ENCODE measurements at places on chromosomes 11 and 22.

GRCh38 chr11:21430537-21430936, 761.2 kb downstream of the NELL1 start:
- DNase-seq = no peak

GRCh38 chr22:31094021-31094551, 13.0 kb downstream of the SMTN start:
- no peak for DNase-seq

DNA sequence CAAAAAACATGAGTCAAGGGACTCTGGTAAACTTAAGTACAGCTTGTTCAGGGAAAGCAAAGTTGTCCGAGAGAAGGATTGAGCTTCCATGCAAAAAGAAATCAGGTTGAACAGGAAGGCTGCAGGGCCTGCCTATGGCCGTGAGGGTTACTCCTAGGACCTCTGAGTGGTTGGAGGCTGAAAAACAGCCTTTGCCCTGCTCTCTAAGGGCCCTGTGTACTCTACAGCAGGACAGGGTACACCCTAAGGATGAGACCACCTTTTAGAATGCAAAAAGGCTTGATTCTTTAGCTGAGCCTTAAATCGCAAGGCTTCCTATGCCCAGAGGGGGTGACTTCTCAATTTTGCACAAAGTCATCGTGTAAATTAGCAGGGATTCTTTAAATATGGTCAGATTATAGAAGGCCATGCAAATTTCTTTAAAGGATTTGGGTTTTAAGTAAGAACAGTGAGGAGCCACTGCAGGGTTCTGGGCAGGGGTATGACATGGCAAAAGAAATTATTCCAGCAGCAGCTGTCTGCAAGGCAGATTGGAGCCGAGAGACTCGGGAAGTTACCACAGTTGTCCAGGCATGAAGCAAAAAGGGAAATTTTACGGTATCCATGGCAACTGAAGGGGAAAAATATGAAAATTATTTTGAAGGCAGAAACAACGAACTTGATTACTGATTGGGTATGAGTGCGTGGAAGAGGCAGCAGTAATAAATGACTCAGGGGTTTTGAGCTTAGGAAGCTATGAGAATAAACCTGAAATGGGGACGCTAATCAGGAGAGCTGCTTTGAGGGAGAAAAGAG, 91.8 kb downstream of the FAM76B start:
- DNase-seq = peak; percentile 92

DNA sequence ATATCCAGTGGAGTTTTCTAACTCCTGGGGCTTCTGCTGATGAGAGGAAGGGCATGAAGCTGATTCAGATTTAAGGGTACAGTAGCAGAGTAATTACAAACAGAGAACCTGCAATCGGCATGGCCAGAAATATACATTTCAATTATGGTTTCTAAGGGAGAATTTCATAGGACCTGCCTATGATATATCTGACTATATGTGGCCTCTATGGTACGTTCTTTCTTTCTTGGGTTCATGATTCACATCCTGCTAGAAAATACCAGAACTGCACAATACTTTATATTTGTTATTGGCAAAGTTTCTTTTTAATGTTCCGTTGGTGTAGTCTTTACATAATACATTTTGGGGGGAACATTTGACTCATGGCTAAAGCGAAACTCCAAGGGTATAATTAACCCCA, 63.1 kb upstream of the TTC12 start:
- no peak for DNase-seq

GRCh38 chr22:43897751-43898261, 6.0 kb upstream of the PNPLA5 start:
- DNase-seq = no peak

DNA sequence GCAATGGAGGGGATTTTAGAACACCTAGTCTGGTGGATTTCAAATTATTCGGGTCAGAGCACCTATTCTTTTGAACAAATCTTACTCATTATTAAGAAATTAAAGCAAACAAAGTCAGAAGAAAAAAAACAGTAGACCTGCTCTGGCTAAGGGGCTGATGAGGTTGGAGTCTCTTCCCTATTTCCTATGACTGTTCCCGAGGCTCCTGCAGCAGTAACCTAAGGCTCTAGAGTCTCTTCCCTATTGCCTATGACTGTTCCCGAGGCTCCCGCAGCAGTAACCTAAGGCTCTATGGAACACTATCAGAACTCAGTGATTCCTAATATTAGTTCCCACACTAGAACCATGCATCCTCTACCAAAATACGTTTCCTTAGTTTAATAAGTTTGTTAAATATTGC, 607.9 kb downstream of the NTM start:
- no peak for DNase-seq

DNA sequence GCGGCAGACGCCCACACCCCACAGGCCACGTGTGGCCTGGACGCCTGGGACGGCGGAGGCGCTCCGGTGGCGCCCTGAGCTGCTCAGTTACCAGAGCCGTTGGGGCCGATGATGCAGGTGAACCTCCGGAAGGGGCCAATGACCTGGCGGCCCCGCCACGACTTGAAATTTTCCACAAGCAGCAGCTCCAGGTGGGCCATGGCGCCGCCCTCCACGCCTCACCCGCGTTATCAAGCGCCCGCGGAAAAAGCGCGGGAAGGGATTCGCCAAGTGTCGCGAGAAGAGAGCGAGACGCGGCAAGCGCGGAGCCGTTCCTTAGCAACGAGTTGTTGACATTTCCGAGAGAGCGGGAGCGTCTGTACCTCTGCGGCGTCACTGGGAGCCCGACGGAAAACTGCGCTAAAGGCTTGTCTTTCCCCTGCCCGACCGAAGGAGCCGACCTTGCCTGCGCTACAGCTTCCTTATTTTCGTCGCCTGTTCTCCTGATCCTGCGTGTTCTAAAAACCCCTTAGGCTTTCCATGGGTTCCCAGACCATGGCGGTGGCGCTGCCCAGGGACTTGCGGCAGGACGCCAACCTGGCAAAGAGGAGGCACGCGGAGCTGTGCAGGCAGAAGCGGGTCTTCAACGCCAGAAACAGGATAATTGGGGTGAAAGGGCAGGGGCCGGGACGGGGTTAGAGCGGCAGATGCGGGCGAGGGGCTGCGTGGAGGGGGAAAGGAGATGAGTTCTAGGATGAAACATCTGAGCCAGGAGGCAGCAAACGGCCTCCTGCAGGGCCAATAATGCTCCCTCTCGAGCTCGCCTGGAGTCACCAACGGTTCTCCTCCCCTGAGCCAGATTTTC, at the start of the genes RIBC2 and SMC1B:
Gene RIBC2, plus strand, starts transcription at position 326 of the 844 bp plus-strand sequence. Its CDS starts 194 bp downstream, at position 520.
Gene SMC1B, minus strand, starts transcription at position 232 of the 844 bp plus-strand sequence. Its CDS starts 32 bp downstream, at position 200.
- peak; percentile 91 for DNase-seq

- no peak for DNase-seq
These were observed 49.7 kb downstream of the LIF start for GRCh38 chr22:30196880-30197336.

GRCh38 chr22:35894937-35895708, 133.5 kb downstream of the RBFOX2 start:
- DNase-seq = no peak

DNA sequence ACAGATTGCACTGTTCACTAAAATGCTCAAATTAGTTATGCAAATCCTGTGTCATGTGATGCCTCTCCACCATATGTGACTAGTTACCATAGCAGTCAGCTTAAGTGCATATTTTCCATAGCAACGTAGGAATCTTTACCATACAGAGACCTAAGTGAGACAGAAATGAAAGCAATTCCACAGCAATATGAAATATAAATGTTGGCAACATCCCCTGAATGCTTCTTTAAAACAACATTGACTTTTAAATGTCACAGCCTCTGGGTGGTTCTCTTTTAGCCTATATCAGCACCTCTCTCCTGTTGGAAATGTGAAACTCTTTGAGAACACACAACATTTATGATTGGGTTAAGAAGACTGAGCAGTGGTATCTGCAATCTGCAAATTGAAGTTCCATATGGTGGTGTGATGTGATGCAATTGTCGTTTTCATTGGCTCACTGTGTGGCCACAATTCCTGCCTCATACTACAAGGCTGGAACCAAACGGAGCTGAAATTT, 814.6 kb downstream of the DLG2 start:
- no peak for DNase-seq

- no peak for DNase-seq
These were observed 942.8 kb upstream of the TENM4 start for GRCh38 chr11:80383655-80384054.

DNA sequence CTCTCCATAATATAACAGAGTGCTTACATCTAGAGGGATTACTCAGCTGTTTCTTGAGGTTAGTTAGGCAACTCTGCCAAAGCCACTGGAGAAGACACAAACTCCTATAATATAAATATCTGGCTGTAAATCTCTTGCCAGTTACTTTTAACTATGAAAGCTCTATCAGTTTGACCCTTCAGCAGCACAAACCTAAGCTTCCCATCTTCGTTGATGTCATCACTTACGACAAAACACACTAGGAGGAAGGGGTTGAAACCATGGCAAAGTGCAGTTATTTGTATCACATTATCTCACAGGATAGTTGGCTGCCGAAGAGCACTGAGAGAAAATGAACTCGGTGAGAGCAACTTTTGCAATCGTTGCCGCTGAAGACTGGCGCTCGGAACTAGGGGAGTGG, 922.1 kb downstream of the OPCML start:
- no peak for DNase-seq

DNA sequence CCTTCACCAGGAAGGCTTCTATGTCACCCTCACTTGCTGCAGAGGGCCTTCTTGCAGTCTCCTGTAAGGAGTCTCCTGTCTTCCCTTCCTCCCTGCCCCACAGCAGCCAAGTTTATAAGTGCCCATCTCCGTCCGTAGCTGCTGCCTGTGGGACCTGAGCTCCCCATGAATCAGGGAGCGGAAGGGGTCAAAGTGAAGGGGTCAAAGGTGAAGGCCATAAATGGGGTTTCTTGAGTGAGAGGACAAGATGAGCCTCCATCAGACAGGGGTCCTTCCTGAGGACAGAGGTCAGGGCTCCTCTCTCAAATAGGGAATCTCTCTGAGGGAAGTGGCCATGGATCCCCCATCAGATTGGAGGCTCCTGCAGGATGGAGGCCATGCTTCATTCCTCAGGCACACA, 44.4 kb downstream of the ARRB1 start:
- no peak for DNase-seq

DNA sequence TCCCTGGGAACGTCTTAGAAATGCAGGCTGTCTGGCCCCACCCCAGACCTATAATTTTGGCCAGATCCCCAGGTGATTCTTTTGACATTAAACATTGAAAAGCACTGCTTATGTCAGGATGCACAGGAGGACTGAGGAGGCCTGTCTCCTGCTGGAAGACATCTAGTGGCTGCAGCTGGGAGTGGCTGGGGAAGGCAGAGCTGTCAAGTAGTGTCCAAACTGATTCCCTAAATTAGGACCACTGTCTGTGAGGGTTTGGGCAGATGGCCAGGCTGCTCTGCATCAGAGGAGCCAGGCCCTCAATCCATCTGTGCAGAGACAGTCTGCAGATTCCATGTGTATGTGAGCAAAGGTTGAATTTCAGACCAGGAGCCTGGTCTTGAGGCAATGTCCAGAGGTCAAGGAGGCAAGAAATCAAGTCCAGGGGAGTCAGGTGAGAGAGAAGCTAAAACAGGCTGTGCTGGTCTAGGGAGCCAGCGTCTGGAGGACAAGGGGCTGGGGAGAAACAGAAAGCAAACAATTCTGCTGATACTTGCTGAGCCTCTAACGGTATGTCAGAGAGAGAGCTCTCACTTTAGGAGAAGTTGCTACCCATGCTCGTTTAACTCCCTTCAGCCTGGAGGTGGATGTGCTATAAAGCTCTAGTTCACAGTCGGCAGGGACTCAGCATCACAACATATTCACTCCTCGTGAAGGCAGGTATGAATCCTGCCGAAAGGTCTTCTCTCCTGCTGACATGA, 15.3 kb upstream of the SYTL2 start:
- peak; percentile 16 for DNase-seq

All from common myeloid progenitor, CD34-positive (primary cell).